HFFc6 (cell line): ENCODE measurements at places on chromosomes 13 and 19.

GRCh38 chr19:42440357-42441048 lies 2.2 kb downstream of the CXCL17 start:
- peak; percentile 61 for DNase-seq

DNA sequence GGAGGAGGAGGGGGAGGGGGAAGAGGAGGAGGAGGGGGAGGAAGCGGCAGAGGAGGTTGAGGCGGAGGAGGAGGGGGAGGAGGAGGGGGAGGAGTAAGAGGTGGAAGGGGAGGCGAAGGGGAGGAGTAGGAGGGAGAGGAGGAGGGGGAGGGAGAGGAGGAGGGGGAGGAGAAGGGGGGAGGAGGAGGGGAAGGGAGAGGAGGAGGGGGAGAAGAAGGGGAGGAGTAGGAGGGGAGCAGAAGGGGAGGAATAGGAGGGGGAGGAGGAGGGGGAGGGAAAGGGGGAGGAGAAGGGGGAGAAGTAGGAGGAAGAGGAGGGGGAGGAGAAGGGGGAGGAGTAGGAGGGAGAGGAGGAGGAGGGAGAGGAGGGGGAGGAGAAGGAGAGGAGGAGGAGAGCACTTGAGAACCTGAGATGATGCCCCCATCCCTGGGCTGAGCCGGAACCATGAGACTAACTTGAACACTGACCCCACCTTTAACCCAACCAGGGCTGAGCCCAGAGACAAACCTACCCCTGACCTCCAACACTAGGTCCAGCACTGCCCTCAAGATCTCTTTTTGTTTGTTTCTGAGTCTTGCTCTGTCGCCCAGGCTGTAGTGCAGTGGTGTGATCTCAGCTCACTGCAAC lies 12.6 kb downstream of the ABCA7 start:
- no peak for DNase-seq

DNA sequence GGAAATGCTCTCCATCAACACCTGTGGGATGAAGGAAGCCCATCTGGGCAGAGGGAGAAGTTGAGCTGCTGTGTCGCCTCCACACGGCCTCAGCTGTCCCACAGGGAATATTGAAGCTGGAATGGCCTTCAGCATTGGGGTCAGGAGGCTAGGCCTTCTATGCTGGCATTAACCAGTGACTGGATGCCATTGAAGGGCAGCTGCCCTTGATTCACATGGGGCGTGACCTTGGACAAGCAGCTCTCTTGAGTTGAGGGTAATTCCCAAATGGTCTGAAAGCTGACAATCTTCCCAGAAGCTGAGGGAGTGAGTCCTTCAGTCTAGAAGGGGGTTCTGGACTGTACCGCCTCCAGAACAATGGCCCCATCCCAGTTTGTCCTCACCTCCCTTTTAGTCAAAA lies 6.7 kb downstream of the BCL3 start:
- no peak for DNase-seq

DNA sequence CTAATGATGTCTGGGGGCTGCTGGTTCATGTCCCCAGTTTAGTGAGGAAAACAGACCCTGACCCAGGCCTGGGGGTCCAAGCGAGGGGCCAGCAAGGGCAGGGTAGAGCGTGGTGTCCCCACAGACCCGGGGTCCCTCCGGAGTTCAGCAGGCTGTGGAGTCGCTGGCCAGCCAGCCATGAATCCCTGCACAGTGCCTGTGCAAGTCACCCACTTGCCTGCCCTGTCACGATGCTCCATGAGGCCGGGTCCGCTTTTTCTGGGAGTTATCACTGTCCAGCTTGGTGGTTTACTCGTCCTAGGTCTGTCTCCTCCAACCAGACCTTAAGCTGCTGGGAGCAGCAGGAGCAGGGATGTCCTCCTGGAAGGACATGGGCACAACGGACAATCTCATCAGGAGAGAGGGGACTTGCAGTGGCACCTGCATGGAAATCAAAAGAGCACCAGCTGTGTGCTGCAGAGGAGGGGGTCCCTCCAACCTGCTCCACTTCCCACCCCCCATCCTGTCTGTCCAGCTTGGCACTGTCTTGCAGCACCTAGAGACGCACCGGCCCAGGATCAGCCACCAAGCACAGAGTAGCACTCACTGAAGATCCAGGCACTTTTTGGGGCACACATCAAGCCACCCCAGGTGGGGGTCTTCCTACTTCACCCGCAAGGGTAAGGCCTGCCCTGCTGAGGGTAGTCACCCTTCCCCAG lies 121.8 kb downstream of the URI1 start:
- no peak for DNase-seq

GRCh38 chr19:57436417-57436816 lies 1.3 kb downstream of the ZNF749 start:
- no peak for DNase-seq

DNA sequence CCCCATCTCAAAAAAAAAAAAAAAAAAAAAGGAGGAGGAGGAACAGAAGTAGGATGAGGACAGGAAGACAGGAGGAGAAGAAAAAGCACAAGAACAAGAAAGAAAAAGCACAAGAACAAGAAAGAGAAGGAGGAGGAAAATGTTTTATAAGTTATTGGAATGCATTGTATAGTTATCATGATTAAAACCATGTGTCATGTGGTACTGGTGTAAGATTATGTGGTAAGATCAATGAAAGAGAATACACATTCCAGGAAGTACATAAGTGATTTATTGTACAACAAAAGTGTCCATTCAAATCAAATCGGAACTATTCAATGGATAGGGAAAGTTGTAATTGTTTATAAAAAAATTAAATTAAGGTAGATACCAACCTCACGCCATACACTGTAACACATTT lies 167.7 kb downstream of the MZT1 start:
- no peak for DNase-seq

DNA sequence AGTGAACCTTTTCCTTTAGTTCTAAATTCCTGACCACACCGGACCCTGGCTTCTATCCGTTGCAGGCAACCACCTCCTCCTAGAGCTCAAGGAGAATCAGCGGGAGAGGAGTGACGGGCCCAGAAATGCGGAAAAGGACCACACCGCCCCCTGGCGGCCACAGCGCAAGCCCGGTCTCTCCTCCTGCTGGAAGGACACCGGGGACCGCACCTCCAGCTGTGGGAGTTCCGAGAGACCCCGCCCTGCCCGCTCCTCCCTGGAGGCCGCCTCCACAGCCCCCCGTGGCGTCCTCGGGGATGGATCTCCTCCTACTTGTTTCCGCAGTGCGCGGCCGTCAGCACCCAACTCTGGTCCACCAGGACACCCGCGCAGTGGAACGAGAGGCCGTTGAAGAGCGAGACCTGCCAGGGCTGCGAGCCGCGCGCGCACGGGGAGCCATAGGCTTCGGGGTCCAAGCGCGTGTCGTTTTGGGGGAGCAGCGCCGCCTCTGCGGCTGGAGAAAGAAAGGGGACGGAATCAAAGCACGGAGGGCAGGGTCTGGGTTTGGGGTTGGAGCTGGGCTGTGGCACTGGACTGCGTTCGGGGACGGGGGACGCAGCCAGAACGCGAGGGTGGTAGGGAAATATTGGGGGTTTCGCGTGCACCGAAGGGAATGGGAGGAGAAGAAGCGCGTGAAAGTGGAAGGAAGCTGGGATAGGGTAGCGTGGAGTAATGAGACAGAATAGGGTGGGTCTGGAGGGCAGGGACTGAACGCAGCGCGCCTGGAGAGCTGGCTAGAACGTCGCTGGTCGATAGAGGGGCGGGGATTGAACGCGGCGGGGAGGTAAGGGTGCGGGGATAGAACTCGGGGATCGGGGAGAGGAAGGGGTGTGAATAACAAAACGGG lies 2.5 kb downstream of the KLK10 start:
- DNase-seq: no peak
